LHCN-M2 (cell line): ENCODE measurements at places on chromosomes 13 and 19. TPM values are rescaled to one million over a fixed set of nuclear protein-coding genes. Genes with fewer than 3 reads are reported as not detected.

ZNF101 gene
- total RNA-seq = 5.5 and 10.6 TPM in 2 replicates

DNA sequence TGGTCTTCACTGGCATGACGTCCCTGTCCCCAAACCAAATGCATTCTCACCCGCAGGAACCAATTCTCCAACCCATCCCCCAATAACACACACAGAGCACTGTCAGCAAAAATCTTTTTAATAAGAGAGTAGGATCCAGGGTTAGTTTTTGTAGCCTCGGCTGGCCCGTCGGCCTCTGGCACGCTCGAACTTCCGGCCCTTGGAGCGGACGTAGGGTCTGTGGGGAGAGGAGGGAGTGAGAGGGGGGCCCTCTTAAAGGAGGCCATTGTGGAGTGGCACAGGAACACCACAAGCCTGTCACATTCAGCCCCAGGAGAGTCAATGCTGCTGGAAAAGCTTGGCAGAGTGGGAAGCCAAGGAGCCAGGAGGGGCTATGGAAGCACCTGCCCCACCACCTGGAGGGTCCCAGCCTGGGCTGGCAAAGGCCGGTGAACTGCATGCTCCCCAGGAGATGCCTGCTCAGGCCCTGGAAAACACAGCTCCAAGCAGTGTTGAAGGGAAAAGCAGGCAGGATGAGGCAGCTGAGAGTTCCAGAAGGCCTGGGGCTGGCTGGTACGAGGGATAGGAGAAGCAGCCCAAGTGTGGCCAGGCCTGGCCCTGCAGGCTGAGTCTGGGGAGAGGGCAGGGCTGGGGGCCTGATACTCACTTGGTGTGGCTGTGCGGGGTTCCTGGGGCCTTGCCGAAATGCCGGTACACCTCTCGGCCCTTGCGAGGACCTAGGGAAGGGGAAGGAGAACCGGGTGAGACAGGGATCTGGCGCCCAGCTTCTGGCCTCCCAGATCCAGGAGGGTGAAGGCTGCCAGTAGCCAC lies 560 bp upstream of the FAM83E start:
- DNase-seq = no peak

DNA sequence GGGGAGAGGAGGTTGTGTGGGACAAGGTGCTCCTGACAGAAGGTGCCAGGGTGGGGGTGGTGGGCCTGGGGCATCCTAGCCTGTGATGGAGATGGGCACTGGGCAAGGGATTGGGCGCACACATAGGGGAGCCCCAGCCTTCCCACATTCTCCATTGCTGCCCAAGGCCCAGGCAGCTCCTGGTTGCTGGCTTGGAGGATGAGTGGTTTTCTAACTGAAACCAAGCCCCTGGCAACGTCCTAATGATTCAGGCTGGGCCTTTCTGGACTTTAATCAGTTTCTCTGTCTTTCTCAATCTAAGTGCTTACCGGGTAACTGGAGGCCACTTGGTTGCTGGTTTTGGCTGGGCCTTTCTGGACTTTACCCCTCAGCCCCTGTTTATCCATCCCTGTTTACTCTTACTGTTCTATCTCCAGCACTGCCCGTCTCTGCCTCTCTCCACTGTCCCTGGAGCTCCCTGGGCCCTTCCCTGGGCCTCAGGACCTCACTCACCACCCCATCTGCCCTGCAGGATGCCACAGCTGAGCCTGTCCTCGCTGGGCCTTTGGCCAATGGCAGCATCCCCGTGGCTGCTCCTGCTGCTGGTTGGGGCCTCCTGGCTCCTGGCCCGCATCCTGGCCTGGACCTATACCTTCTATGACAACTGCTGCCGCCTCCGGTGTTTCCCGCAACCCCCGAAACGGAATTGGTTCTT lies 354 bp downstream of the CYP4F3 start:
- no peak for DNase-seq

DNA sequence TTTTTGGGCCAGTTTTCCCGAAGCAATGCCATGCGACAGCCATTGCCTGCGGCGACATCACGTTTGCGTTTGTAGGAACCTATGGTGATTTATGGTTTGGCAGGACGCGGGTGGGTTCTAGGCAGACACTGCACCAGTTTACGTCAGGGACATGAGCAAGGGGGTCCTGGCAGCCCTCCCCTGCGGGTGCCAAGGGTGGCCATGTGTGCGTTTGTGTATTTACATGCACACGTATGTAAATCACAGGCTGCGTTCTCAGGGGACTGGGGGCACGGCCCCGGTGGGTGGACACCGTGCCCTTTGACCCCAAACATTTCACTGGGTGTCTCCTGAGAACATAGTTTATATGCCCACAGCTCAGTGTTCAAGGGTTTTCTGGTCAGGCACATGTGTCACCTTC lies 9.4 kb upstream of the TMPRSS9 start:
- no peak for DNase-seq

DNA sequence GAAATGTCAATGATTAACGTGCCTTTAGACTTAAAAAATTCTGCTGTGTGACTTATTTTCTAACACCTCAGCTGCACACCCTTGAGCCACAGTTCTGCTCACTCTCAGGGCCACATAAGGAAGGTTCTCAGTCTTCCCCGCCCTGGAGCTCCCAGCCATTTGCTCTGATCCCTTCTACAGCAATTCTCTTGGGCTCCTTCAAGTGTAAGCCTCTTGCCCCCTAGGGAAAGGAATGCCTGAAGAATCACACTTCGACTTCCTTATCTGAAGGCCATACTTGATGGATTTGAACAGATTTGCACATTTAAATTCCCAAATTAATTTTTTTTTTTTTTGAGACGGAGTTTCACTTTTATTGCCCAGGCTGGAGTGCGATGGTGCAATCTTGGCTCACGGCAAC lies 44.2 kb downstream of the RASA3 start:
- DNase-seq = no peak

ZNF787 gene
- total RNA-seq = 25.8 and 26.9 TPM in 2 replicates

GRCh38 chr19:54608792-54609191 lies 15.4 kb downstream of the LILRA1 start:
- no peak for DNase-seq

DNA sequence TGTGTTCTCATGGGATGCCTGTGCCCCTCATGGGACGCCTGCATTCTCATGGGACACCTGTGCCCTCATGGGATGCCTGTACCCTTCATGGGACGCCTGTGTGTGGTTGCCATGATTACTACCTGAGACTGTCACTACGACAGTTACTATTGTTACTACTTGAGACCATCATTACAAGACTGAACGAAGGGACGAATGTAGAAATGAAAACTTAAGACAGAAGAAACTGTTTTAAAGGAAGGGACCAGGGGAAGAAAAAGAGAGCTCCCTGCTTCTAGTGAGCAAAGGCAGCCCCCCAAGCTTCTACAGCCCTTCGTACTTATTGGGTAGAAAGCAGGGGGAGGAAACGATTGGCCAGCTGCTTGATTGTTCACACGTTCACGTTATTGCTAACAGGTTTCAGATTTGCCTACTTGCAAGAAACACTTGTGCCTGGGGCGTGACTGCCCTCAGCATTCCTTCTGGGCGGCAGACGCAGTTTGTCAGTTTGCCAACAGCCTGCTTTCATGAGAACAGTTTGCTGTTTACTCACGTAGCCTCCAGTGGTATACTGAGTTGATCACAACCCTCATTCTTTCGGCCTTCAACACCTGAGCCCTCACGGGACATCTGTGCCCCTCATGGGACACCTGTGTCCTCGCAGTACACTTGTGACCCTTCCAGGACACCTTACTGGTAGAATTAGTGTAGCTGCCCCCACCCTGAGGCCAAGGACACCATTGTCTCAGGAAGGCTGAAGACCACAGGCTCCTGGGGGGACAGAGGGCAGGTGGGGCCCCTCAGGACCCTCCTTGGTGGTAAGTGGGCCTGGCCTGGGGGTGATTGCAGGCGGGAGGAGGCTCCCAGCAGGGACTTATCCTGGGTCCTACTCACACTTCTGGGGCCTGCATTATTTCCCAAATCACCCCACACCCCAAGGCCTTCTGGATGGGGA lies 2.5 kb upstream of the S1PR4 start:
- peak; percentile 68 for DNase-seq

DNA sequence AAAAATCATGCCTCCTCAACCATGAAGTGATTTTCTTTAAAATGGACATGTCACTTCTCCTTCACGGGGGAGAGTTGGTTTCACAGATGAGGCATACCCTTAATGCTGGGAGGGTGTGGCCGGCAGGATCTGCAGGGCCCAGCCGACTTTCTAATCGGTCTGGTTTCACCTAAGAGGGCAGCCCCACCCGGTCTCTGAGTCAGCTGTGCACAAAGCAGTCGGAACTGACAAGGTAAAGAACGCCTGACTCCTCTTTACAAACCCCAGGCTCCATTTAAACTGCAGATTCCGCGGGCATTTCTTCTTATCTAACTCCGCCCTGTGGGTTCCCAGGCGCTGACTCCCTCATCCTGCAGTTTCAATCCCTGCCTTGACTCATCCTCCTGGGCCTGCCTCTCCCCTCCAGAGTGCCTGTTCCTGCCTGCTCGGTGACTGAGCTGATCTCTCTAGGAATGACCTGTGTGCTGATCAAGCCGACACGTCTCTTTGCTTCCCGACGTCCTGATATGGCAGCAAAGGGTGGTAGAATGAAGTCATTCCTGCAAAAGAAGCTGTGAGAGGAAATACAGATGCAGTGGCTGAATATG lies 63.4 kb downstream of the EFNB2 start:
- peak; percentile 84 for DNase-seq

- peak; percentile 54 for DNase-seq
Observed at GRCh38 chr13:105997581-105998550, 537.6 kb downstream of the EFNB2 start.

- no peak for DNase-seq
Observed at GRCh38 chr19:4523306-4524110, 5.2 kb upstream of the PLIN4 start.

SPACA4 gene
- not detected in 2 replicates for total RNA-seq

- peak; percentile 55 for DNase-seq
Observed at GRCh38 chr13:38518328-38518727, 168.5 kb upstream of the FREM2 start.

- DNase-seq = peak; percentile 45
Observed at GRCh38 chr19:56333506-56333905, 18.9 kb upstream of the ZSCAN5A start.

DNA sequence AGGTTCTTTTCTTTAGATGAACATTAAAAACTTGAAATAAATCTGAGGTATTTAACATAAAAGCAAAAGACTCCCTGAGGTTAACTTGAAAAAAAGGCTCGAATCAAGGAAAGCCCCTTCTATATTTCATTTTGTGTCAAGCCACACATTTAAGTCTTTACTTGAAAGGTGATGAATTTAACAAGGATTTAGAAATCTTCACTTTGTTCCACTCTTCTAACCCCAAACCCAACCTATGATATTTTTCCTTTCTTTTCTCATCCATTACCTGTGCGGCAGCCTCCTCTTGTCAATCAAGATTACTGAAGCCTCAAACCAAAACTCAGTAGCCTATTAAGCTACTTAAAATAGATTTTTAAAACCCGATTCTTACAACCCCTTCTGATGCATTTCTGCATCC lies 33.8 kb downstream of the MIPEP start:
- DNase-seq = no peak

DNA sequence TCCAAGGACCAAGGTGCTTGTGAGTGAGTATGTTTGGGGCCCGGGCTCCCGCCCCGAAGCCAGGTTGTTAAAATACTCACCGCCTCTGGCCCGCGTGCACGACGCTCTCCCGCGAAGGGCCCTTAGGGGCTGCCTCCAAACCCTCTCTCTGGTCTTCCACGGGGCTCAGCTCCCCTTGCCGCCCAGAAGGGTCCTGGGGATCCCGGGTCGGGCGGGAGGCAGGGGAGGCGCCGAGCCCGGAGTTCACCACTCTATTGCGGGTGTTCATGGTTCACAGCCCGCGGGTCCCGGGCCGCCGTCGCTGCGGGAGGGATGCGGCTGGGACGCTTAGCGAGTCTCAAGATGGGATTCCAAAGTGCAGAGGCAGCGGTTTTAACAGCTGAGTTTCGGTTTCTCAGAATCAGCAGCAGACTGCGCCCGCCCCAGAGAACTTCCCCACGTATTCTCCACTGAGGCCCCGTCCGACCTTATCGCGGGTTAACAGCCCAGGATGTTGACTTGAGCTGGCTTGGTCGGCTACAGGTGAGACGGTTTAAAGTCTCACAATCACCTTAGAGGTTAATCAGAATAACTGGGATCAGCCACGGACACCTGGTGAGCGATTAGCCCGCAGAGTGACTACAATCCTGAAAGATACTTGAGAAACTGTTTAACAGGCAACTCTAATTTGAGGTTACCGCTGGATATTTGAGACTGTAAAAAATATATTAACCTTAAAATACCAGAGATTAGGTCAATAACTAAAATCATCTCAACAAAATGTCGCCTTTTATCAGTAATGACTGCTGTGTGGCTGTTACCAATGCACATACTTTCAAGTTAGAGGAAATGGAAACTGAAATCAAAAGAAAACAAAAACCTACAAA lies at the start of gene EPSTI1:
TSS of gene EPSTI1 (minus strand) at position 344 of the 866 bp plus-strand sequence. CDS start at position 268, 76 bp downstream.
- peak; percentile 66 for DNase-seq

PALM gene
- total RNA-seq = 2.2 and 2.3 TPM in 2 replicates

DNA sequence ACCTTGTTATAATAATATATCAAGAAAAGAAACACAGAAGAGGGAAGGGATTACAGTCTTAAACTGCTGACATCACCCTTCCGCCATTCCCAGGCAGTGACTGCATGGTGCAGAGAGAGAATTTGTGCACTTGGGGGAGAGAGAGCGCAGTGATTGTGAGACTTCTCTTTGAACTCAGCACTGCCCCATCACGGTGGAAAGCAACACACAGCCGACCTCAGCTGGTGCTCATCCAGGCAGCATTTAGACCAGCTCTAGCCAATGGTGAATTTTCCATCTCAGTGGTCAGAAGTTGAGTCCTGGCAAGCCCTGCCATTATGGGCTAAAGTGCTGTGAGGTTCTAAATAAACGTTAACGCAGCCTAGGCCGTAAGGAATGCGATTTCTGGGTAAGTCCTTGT lies 1681.5 kb downstream of the EFNB2 start:
- DNase-seq = no peak

PLVAP gene
- not detected in 2 replicates for total RNA-seq

DNA sequence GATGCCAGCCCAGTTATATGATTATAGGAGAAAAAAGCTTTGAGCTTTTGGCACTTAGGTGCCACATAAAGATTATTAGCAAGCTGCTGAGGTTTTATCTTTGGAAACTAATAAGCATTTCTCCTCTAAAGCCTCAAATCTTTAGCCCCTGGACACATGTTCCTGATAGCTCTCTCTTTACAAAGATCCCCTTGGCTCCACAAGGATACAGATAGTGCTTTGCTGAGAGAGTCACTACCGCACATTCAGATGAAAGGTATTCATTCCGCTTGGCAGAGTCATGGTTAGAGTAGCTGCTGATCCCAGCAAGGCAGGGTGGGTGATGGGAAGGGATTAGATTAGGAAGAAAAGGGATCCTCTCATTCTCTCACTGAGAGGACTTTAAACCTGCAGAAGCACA lies 28.2 kb upstream of the PSG7 start:
- peak; percentile 67 for DNase-seq

DNA sequence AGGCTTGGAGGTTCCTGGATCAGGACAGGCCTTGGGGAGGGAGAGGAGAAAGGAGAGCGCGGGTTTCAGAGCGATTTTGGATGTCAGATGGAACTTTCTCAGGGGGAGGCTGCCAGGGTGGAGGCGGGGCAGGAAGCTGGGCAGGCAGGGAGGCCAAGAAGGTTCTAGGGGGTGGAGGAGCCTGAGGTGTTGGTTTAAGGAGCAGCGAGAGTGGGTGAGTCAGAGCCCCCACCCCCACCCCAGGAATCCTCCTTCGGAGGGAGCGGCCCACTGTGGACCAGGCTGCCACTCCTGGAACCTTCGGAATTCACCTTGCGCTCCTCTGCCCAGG lies 15.9 kb upstream of the NOP53 start:
- DNase-seq = peak; percentile 65
